H9 (cell line): ENCODE measurements at places on chromosomes 13 and 19. TPM values are rescaled to one million over a fixed set of nuclear protein-coding genes. Genes with fewer than 3 reads are reported as not detected.

Gene SLC8A2
- 10.7 and 11.3 TPM in 2 replicates for total RNA-seq

Gene S1PR5
- total RNA-seq = 7.1 and 8.1 TPM in 2 replicates

Gene SHISA2
- total RNA-seq = 7.4 and 8.1 TPM in 2 replicates

Gene DNASE2
- total RNA-seq = 23.8 and 26.0 TPM in 2 replicates

Gene ADGRE2
- 1.2 and 1.4 TPM in 2 replicates for total RNA-seq

Gene REEP6
- total RNA-seq = 10.4 and 10.5 TPM in 2 replicates

Gene TDRD12
- 1.2 and 1.3 TPM in 2 replicates for total RNA-seq

Gene NKG7
- not detected in 2 replicates for total RNA-seq

Gene SIGLECL1
- total RNA-seq = not detected in 2 replicates

Gene IRGC
- total RNA-seq = not detected in 2 replicates

Gene CEACAM4
- total RNA-seq = not detected in 2 replicates

Gene IRS2
- total RNA-seq = 10.0 and 10.1 TPM in 2 replicates

Gene ZNF575
- not detected in 2 replicates for total RNA-seq

Gene CACTIN
- 35.9 and 37.3 TPM in 2 replicates for total RNA-seq

Gene MBD3L3
- total RNA-seq = not detected in 2 replicates

Gene NXNL1
- not detected in 2 replicates for total RNA-seq

Gene OR7D2
- 0.31 and 0.48 TPM in 2 replicates for total RNA-seq

Gene FXYD1
- 6.8 and 7.7 TPM in 2 replicates for total RNA-seq

Gene LHFPL6
- 3.5 and 3.9 TPM in 2 replicates for total RNA-seq
